ENCODE measurements at places on chromosomes 16 and 17.

DNA sequence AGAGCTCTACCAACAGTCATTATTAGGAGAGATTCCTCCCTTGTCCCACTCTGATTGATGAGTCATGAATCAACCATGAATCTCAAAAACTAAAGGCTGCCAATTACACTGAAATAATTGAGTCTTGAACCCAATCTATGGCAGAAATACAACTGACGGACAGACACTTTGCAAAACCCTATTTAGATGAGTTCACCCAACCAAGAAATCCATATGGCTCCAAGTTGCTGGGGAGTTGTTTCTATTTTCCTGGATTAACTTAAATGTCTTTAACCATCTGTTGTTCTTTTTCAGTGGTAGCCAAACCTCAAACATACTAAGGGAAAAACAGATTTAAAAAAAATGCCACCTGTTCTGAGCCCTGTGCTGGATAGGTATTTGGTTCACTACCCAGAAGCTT, 151.0 kb downstream of the SHISA9 start:
- DNase-seq, result no peak

DNA sequence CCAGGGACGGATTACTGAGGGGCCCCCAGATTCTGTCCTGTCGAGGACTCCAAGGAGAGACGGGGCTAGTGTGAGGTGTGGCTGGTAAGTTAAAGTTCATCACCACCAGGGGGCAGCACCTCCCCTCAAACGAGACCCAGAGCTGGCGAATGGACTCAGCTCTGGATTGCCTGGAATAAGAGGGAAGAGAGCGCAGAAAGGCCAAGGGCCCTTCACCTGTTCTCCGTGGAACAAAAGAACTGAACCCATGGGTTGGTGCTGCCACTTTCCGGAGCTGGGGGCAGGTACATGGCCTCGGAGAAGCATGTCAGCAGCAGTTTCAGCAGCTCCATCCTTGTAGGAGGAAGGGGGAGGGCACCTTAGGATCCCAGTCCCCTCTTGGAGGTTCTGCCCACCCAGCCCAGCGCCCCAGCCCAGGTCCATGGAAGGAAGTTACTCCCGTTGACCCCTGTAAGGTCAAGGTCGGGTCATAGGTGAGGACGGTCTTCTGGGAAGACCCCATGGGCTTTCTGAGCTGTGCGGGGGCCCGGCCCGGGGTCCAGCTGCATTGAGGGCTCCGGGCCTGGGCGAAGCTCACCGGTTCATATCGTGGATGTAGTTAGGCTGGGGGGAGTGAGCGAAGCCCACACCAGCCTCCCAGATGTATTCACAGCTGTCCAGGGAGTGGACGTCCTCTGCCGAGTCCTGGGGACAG, 10.8 kb downstream of the HID1 start:
- peak; percentile 85 for DNase-seq

DNA sequence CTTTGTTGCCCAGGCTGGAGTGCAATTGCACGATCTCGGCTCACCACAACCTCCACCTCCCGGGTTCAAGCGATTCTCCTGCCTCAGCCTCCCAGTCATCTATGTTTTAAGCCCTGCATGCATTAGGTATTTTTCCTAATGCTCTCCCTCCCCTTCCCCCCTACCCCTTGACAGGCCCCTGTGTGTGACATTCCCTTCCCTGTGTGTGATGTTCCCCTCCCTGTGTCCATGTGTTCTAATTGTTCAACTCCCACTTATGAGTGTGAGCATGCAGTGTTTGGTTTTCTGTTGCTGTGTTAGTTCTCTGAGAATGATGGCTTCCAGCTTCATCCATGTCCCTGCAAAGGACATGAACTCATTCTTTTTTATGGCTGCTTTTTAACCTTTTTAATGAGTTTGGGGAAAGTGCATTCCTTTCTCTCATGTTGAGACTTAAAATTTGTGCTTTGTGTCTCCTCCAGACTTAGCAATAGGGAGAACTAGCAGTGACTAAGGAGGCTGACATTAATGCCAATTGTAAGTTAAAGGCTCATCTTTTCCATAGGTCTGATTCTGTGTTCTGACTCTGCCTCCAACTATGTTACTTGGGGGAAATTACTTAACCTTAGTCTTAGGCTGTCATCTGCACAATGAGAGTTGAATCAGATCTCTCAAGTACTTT, 17.7 kb upstream of the PHAF1 start:
- no peak for DNase-seq

GRCh38 chr17:71505200-71505599, 615.6 kb upstream of the SOX9 start:
- DNase-seq, result no peak

DNA sequence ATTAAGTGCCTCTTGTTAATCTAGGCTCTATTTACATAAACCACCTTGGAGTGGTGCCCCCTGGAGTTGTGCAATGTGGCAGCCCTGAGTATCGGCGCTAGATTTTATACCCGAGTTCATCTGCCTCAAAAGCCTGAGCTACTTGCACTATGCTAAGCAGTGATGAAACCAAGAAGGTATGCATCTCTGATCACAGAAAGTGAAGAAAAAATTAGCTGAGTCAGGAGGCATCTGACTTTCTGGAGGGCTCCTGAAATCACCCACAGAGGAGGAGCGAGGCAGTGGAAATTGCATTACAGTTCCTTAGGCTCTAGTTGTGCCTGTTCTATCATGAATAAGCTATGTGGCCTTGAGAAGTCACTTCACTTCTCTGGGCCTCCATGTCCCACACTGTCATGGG, 80.3 kb upstream of the PSMD7 start:
- DNase-seq, result no peak

DNA sequence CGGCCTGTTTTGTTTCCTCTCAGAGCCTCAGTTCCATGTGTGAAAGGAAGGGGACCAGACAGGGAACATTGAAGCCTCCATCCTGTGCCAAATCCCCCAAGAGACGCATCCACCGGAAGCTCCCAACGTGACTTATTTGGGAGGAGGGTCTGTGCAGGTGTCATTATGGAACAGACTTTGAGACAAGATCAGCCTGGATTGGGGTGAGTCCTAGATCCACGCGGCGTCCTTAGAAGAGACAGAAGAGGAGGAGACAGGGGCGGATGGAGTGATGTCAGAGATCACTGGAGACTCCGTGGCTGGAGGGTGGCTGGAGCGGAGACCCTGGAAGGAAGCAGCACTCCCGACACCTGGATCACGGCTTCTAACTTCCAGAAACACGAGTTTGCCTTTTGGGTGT, 80.0 kb downstream of the KLHDC4 start:
- no peak for DNase-seq

- DNase-seq, result peak; percentile 87
Observed at GRCh38 chr16:85220125-85220839, 108.0 kb upstream of the CIBAR2 start.

Data from NCI-H2081 (cell line).